ENCODE measurements at places on chromosomes 12 and 14.

DNA sequence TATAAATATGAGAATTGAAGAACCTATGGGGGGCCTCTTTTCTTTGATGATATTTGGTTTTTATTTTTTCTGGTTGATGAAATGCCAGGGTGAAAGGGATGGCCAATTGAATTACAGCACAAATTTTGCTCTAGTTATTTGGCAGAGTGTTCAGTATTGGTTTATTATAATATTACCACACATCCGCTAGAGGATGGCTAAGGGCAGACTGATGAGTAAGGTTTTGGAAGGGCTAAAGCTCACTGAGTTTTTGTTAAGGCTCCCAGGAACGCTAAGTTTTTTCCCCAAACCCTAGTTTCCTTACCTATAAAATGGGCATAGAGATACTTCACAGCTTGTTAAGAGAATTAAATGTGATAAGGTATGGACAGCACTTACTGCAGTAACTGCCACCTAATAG, 34.3 kb upstream of the LRRC10 start:
- no peak for DNase-seq

DNA sequence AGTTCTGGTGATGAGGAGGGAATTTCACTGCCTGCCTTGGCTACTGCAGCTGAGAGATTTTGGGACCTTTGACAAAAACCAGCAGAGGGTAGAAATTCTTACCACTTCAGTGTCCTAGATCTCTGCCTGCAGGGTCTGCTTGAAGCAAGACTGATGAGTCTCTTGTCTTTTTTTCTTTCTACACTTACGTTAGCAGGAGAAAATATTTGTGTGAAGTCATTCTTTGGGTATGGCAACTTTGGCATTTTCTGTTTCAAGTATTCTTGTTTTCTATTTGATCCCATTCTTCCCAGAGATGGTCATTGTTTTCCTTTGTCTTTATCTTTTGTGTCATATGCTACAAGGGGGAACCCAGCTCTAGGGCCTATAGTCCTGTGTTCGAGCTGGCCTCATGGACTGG, 65.6 kb upstream of the FERMT2 start:
- DNase-seq, result no peak

DNA sequence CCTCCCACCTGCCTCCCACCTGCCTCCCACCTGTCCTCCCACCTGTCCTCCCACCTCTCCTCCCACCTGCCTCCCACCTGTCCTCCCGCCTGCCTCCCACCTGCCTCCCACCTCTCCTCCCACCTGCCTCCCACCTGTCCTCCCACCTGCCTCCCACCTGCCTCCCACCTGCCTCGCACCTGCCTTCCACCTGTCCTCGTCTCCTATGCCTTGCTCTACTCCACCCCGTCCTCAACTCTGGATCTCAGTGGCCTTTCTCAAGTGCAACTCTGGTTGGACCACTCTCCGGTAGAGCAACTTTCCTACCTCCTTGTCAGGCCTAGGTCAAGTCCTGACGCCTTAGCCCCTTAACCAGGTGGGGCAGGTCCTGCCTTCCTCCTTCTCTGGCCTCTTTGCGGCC, 29.3 kb upstream of the PEX5 start:
- no peak for DNase-seq

GRCh38 chr14:69786603-69787002, 10.4 kb downstream of the SLC10A1 start:
- DNase-seq, result no peak

DNA sequence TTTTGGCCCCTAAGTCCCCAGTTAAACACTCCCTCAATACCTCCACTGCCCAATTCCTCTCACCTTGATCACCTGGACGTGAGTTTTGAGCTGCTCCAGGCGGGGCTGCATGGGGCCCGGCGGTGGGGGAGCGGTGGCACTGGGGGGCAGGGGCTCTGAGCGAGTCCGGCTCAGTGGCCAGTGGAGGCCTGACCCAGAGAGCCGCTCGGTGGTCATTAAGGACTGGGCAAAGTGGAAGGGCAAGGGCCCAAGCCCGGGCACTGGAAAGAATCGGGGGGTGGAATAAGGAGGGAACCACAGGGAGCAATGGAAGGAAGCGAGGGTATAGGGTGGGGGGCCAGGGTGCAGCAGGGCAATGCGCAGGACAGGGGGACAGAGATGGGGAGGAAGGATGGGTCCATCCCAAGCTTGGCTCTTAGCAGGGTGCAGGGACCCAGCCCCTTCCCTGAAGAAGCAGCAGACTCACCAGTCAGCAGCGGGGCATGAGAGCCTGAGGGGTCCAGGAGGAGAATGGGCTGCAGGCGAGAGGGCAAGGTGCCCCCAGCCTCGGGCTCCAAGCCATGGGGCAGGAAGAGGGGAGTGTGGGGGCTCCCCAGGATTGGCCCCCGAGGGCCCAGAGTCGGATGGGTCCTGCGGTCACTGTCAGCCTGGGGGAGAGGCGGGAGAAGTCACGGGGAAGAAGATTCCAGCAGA, 22.2 kb downstream of the SLC48A1 start:
- no peak for DNase-seq

DNA sequence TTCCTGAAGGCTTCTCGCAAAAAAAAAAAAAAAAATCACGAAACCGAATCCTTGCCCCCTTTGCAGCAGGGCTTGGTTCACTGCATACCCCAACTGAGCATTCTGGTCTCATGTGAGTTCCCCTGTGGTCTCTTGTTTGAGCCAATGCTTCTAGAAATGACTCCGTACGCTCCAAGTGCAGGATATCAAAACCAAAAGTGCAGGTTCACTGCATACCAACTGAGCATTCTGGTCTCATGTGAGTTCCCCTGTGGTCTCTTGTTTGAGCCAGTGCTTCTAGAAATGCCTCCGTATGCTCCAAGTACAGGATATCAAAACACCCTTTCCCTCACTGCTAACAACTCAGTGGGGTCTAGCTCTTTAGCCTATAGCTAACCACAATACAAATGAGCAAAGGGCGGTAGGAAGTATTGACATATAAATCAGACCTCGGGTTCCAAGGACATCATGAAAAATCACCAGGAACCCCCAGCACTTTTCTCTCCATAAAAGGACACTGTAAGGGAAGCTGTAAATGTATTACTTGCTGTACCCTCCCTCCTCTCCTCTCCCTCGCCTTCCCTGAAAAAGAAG, 206.3 kb upstream of the NOS1 start:
- DNase-seq, result no peak

GRCh38 chr12:123645878-123646277, 12.2 kb downstream of the GTF2H3 start:
- DNase-seq, result no peak

DNA sequence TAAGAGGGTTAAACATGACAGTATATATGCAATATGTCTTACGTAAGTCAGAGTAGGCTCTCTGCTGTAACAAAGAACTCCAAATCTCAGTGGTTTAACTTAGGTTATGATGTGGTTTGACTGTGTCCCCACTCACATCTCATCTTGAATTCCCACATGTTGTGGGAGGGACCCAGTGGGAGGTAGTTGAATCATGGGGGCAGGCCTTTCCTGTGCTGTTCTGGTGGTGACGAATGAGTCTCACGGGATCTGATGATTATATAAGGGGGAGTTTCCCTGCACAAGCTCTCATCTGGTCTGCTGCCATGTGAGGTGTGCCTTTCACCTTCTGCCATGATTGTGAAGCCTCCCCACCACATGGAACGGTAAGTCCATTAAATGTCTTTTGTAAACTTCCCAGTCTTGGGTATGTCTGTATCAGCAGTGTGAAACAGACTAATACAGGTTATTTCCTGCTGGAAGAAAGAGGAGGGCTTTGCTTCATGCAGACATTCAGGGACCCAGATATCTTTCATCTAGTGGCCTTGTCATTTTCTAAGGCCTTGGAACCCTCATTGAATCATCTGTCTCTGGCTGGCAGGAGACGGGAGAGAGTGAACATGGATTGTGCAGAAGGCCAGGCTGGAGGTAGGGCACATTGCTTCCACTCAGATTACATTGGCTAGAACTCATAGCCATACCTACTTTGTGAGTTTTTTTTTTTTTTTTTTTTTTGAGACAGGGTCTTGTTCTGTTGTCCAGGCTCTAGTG, 96.1 kb downstream of the CRADD start:
- DNase-seq, result no peak

- DNase-seq, result no peak
Observed at GRCh38 chr12:107200394-107200793, 107.0 kb upstream of the CRY1 start.

DNA sequence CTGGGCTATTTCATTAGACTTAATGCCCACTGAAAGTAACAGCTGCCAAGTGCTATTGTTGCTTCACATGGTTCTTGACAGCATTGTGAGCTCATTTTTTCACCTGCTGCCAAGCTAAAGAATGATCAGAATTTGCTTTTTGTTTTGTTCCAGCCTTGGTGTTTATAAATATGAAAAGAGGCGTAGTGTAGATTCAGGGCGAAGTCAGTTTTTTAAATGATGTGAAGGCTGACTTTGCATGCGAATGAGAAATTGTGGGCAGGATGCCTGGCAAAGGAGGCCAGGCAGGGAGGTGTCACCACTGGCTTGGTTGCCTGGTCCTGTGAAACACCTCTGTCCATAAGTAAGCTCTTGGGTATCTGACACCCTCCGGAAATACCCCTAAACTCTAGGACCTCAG, 93.3 kb upstream of the NAP1L1 start:
- no peak for DNase-seq

DNA sequence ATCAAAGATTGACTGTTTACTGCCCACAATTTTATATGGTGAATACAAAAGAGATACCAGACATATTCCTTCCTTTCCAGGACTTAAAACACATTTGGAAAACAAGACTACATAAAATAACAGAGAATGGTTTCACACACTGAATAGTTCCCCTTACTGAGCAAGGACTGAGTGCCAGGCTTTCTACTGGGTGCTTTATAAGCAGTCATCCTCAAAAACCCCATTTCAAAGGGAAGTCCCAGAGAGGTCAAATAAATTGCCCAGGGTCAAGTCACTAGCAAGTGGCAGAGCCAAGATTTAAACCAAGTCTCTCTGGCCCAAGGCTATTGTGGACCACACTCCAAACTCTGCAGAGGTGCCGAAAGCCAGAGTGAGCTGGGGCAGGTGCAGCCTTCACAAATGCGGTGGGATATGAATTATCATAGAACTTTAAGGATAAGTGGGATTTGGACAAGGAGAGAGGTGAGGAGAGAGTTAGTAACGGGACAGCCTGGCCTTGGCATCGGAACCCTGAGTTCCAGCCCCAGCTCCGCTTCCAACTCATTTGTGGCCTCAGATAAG, 9.1 kb upstream of the RPAP3 start:
- DNase-seq, result no peak

GRCh38 chr14:71245659-71246361, 338.6 kb downstream of the PCNX1 start:
- no peak for DNase-seq

- DNase-seq, result no peak
Observed at GRCh38 chr14:98606816-98607215, 665.2 kb downstream of the BCL11B start.

GRCh38 chr12:42469355-42470175, 120.0 kb downstream of the PRICKLE1 start:
- peak; percentile 7 for DNase-seq

DNA sequence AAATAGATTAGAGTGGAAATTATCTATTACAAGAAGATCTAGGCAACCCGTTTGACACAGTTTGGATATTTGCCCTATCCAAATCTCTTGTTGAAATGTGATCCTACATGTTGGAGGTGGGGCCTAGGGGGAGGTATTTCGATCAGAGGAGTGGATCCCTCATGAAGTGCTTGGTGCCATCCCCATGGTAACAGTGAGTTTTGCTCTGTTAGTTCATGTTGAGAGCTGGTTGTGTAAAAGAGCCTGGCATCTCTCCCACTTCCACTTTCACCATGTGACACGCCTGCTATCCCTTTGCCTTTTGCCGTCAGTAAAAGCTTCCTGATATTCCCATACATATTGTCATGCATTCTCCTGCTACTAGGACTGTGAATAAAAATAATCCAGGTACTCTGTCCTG, 66.4 kb upstream of the FLRT2 start:
- no peak for DNase-seq

DNA sequence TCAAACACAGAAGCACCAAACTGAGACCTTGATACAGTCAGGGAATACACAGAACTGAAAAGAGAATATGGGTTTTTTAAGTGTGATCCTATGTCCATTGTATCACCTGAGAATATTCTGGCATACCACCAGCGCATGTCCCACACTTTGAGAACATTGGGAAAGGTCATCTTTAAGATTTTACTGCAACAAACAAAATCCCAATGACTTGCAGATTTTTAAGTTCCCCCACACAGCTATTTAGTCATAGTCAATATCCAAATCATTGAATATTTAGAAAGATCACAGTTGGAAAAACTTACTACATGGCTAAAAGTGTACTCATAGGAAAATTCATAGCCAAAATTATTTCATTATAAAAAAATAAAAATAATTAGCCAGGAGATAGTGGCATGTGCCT, 54.5 kb downstream of the TRPV4 start:
- DNase-seq, result no peak

DNA sequence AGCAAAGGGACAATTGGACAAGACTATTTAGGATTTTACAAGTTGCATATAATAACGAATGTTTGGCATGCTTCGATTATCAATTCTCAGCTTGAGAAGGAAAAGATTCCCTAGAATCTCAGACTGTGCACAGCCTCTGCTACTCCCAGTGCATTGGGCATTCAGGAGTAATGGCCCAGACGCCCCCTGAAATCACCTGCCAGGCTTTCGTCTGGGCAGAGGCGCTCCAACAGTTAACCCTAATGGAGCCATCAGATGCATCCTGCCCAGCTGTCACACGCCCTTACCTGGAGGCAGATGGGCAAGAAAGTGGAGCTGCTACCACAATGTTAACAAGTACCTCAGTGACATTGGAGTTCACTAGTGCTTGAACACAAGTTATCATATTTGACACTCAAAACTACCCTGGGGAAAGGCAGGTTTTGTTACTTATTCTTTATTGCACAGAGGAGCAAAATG, 927 bp upstream of the LRP6 start:
- DNase-seq, result peak; percentile 28

DNA sequence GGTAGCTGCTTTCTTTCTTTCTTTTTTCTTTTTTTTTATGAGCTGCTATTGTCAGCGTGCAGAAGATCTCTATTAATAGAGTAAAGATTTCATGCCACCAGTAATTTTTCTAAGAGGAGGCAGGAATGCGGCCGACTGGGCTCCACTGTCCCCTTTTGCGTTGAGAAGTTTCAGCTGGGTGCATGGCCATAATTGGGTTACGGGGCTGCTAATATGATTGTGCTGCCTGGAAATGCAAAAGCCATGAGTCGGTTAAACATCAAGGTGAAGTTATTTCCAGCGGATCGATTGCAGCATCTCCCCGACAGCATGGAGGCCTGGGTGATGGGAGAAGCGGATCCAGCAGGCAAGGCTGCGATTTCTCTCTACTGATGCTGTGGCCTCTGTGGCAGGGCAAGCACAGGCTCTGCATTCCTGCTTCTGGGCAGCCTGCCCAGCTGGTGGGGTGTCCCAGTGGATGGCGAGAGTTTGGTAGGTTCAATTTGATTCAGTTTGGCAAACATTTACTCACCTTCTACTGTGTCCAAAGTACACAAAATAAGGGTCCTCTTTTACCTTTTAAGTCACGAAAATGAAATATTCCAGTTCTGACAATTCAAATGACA, 54.4 kb upstream of the PRMT8 start:
- no peak for DNase-seq

GRCh38 chr14:38860530-38860929, 242.5 kb downstream of the SEC23A start:
- no peak for DNase-seq

- DNase-seq, result no peak
Observed at GRCh38 chr12:105231396-105231795, 4.6 kb downstream of the APPL2 start.
